Femur (tissue), 1 donor: ENCODE measurements at places on chromosomes 16 and 17.

DNA sequence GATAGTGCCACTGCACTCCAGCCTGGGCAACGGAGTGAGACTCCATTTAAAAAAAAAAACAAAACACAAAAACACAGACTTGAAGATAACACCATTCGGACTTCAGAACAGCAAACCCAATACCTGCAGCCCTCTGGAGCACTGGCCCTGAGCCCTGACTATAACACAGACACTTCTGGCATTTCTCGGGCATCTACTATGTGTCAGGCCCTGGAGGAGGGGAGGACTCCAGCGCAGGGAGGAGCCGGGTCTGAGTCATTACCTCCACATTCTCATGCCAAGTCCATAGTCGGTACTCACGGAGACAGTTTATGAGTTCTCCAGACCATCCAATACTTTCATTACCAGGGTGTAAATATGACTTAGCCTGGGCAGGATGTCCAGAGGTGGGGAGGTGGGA lies 48.8 kb downstream of the PITPNM3 start:
- peak; percentile 63 for DNase-seq

- DNase-seq, result peak; percentile 76
These were observed 58.0 kb downstream of the ASIC2 start for GRCh38 chr17:33234930-33235685.

DNA sequence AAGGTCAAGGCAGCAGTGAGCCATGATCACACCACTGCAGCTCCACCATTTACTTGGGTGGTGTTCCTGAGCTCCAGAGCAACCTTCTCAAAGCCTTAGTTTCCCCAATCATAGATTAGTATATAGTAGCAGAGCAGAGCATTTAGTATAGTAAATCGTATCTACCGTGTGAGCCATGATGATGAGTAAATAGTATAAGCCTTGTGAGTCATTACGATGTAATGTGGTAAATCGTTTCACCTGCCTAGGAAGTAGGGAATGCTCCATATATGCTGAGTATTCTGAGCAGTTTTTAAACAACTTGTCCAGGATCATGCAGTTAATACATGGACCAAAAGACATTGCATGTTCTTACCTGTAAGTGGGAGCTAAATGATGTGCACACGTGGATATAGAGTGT lies 66.4 kb downstream of the SCNN1B start:
- DNase-seq, result no peak

- no peak for DNase-seq
These were observed 35.7 kb downstream of the PLD6 start for GRCh38 chr17:17170346-17170985.

GRCh38 chr17:77814091-77814772 lies 144.3 kb upstream of the TNRC6C start:
- no peak for DNase-seq

DNA sequence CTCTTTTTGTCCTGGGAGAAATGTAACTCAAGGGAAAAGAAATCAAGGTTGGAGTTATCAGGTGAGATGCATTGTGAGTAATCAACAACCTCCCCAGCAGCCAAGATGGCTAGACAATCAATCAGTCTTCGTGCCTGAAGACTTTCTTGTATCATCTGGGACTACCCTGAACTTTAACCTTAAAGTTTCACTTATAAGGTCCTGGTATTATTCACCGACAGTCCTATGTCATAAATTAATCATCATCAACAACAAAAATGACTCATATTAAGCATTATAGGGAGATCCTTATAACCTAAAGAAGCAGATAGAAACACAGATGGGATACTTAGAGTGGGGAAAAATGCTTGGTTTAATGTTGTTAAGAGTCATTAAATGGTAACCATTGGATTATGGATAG lies 7.7 kb upstream of the TEKT3 start:
- DNase-seq, result no peak

GRCh38 chr16:77373726-77374125 lies 61.1 kb downstream of the ADAMTS18 start:
- DNase-seq, result no peak

DNA sequence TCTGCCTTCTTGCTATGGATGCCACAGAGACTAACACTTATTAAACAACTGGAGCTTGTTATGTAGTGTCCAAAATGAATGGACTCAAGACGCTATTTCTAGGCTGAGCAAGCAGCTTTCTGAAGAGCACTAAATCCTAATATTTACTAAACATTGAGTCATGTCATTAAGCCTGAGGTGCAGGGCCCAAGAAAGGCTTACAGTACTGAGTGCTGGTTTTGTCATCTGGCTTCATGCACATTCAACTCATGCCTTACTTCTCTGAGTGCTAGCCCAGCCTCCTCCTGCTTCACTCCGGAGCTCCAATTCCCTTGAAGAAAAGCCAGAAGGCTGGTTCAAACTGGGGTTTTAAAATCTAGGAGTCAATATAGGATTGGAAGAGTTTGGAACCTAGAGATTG lies 363.3 kb upstream of the CDH5 start:
- DNase-seq, result no peak

DNA sequence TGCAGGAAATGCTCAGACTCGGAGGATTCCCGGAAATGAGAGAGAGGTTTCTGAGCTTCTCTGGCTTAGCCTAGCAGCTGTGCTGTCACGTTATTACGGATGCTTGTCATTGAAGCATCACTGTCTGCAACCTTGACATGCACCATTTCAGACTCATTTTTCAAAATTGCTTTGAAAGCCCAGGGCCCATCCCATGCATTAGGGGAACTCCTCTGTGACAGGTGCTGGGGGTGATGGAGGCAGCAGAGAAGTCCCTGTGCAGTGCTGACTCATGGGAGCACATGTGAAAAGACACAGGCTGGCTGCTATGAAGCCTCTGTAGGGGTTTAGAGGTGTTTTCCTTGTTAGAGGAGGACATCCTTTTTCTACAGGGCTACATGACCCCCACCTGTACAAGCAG lies 214.0 kb upstream of the MPHOSPH6 start:
- DNase-seq, result no peak

GRCh38 chr17:75983501-75984181 lies 4.6 kb downstream of the TEN1 start:
- DNase-seq, result no peak

DNA sequence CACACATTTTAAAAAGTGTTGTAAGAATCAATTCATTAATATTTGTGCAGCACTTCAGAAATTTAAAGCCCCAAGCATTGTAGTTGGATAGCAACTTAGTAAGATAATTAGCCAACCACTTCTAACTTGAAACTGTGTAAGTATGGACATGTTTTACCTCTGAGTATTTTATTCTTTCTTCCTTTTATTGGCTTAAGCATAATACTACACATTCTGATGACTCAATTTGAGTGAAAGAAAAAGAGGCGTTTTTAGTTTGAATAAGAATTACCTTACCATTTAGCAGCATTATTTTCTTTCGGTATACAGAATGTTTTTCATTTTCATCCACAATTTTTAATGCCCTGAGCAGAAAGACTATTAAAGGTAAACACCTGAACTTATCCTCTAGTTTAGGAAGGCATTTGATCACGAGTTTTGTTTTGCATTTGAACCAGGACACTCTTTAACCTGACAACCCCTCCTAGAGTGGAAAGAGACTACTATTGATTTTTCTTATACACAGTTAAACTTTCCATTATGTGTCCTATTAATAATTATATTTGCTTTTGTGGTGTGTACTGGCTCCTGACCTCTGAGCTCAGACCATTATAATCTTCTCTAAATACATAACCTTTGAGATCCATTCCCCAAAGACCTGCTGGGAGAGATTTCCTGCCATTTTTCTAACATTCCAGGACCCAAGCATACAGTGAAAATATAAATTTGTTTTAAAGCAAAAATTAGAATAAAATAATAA lies 9.2 kb downstream of the NACA2 start:
- no peak for DNase-seq

DNA sequence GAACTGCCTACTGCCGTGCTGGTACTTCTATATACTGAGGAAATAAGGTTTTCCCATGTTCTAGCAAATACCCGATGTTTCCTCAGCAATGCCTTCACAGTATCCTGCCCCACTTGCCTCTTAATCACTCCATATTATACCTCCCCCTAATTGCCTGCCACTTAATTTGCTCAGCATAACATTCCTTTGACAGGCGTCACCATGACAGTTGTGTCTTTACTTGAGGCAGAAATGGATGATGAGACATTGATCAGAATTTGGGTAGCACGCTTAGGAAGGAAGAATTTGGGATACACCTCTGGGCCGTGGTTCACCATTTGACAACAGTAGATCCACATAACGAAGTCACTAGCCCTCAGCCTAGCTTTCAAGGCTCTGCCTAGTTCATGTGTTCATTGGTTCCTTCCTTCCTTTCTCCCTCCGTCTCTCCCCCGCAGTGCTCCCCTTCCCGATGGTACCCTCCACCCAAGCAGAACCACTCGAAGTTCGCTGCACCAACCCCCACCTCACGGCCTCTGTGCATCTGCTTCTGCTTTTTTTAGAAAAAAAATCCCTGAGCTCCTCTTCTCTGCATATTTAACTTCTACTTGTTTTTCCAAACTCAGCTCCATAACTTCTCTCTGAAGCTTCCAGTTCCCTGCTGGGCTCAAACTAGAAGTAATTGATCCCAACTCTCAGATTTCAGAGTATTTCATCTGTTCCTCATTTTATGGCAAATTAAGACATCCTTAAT lies 19.4 kb downstream of the IQCK start:
- DNase-seq, result no peak

DNA sequence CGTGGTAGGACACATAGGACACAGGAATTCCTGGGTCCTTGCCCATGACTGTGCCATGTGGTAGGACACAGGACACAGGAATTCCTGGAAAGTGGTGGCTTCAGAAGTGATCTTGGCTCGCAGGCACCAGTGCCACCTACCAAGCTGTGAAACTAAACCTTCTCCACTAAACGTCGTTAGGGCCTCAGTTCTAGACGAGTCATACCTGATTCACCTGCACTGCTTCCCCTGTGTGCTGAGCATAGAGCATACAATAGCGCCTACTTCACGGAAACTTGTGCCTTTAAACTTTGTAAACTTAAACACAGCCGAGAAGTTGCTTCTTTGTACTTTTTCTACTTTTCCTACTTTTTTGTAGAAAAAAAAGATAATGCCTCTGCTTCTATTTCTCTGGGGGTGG lies 4.8 kb downstream of the SOX8 start:
- DNase-seq, result no peak

DNA sequence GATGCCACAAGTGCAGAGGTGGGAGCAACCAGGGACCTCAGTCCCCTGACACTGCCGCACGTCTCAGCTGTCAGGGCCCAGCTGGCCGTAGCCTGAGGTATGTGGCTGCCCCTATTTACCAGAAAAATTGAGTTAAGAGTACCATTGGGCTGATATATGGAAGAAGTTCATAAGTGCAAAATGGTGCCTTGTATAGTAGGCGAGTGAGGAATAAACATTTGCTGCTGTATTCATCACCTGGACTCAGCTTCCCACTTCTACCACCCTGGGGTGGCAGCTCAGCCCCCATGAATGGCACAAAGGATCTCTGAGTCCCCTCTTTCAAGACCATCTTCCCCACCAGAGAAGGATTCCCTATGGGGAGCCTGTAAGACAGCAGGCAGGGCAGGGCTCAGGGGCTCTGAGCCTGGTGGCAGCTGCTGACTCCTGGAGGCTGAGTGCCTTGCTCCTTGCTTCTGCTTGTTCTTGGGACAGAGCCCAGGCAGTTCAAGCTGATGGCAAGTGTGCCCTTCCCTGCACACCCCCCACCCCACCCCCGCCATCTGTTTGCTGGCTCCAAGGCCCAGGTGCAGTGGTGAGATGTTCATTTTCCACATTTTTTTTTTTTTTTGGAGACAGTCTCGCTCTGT lies 29.0 kb downstream of the TRPV2 start:
- no peak for DNase-seq

DNA sequence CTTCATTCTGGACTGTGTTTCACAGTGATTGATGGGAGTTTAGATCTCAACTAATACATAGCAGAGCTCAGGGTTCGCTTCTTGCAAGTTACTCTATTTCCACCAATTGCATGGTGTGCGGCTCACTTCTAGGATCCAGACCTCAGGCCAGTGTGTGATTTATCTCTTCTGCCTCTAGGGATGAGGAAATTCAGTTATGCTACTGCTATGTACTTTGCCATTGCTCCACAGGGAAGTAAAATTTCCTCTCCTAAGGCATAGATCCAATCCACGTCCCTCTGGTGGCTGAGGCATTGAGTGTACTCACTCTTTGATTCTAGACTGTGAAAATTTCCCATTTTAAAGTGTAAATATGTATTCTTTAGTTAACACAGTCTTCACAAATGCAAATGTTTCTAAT lies 214.1 kb downstream of the HS3ST3B1 start:
- no peak for DNase-seq
